CD4-positive, alpha-beta T cell treated with Interleukin-12 subunit alpha and Interleukin-12 subunit beta, for 1 hour (primary cell): ENCODE measurements at places on chromosomes 13 and 19.

DNA sequence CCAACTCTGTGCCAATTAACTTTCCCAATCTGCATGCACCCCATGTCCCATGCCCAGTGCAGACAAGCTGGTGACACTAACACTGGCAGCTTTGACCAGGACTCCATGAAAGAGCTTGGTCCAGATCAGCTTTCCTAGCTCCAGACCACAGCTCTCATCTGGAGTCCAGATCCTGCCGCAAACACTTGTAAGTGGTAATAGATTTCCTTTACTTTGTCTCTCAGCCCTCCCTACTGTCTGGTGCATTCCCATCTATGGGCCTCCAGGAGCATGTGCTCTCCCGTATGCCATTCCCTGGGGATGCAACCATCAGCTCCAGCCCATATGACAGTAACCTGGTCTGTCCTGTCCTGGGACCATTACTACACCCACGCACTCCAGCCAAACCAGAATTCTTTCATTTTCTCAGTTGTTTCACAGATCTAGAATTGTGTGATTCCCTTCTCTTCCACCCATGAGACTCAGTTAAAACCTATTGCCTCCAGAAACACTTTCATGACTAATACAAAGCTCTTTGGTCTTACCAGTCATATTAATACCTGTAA is 4.9 kb upstream of the STARD13 start:
- DNase-seq, result no peak

DNA sequence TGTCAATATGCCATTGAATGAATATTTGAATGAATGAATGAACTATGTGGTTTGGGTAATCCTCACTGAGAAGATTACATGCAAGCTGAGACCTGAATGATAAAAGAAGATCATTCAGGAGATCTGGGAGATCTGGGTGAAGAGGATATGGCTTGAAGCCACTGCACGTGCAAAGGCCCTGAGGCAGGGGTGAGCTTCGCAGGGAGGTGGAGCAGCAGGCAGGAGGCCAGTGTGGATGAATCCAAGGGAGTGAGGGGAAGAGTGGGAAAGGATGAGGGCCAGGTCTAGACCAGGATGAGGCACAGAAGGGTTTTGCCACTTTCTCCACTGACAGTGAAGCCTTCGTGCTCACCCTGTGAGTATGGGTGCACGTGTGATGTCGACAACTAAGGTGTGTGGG is 49.9 kb downstream of the ERICH4 start:
- no peak for DNase-seq

- no peak for DNase-seq
Measured at GRCh38 chr13:35909837-35910540, 221.2 kb downstream of the DCLK1 start.

DNA sequence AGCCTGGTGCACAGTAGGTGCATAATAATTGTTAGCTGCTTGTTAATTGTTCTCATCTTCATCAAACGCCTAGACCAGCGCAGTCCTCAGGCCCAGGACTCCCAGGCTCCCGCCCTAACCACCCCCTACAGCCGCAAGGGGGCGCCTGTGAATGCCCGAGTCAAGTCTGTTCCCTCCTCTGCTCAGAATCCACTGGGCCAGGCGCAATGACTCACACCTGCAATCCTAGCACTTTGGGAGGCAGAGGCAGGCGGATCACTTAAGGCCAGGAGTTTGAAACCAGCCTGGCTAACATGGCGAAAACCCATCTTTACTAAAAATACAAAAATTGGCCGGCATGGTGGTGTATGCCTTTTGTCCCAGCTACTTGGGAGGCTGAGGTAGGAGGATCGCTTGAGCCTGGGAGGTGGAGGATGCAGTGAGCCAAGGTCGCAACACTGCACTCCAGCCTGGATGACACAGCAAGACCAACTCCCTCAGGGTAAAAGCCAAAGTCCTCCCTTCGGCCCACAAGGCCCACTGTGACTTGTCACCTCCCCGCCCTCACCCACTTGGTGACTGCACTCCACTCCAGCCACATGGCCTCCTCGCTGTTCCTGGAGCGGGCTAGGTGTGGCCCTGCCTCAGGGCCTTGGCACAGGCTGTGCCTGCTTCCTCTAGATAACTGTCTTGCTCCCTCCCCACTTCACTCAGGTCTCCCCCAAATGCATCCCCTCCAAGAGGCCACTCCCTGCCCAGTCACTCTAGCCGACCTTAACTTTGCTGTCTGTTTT is 9.1 kb downstream of the ZNF653 start:
- peak; percentile 59 for DNase-seq

- DNase-seq, result no peak
Measured at GRCh38 chr19:27765912-27766725, 1446.8 kb downstream of the UQCRFS1 start.

DNA sequence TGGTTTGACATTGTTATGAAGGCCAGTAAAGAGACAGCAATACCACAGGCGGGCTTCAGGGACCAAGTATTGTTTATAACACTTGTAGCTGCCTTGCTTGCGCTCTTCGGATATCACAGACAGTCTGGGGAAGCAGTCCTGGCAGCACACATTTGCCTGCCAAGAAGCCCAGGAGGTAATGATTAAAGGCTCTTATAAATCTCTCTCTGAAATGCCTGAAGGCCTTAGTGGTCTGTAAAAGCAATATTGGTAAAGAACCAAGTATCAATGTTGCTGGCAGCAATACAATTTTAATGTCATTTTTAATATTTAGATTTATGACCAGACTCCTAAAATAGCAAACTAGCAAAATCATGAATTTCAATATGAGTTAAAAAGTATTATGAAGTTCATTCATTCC is 1312.4 kb downstream of the PCDH9 start:
- DNase-seq, result no peak

DNA sequence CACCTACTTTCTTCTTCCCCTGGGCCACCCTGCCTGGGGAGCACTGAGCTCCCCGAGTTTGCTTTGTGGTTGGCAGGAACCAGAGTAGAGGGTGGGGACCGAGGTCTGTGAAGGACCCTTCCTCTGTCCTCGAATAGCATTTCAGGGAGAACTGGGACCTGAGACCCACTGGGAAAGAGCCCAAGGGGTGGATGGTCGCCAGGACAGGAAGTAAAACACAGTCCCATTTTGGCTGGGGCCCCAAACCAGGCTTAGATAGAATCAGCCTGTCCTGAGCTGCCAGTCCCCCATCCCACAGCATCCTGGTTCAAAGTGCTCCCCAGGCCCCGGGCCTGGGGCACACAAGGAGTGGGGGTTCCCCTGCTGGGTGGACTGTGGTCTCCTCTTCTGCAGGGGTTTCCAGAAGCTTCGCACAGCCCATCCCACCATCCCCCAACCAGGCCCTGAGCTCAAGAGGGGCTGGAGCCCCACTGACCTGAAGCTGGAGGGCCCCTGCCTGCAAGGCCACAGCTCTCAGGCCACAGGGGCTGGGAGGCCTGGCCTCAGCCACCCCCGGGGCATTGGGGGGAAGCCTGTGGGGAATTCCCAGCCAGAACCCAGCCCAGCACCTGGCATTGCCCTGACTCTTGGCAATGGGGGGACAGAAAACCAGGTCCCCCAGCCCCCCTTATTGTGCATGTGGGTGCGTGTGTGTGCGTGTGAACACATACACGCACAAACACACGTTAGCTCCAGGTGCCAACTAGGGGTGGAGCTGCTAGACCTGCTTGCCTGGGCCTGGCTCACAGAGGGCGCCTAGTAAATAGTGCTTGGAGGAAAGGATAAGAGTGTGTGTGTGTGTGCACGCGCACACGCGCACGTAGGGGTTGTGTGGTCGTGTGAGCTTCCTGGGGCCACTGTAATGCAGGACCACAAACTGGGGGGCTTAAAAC is 995 bp upstream of the MKNK2 start:
- DNase-seq, result peak; percentile 77

DNA sequence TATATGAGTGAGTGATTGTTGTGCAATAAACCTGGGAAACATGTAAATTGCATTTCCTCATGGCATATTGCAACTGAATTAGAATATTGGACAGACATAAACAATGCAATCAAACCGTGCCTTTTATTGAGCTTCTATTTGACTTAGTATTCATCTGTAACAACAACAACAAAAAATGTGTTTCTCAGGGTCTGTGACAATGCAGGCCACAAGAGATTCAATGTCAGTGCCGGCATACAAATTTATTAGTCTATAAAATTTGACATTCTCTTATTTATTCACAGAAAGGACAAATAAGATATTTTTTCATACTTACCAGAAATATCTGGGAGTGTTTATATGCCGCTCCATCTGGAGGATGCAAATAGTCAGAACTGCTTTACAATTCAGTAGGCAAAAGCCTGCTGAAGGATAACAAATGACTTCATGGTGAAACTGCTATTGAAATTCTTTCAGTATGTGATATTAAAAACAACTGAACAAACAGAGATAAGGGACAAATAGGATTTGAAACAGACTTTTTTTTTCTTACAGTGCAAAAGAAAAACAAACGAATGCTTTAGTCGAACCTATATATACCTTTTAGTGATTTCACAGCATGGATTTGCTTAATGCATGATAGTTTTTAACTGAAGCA is 77.2 kb downstream of the DACH1 start:
- no peak for DNase-seq

- DNase-seq, result no peak
Measured at GRCh38 chr19:30174791-30175190, 197.4 kb upstream of the ZNF536 start.

GRCh38 chr19:50739132-50739913 is 16.2 kb downstream of the CLEC11A start:
- no peak for DNase-seq

- no peak for DNase-seq
Measured at GRCh38 chr13:96746886-96747285, 247.4 kb downstream of the OXGR1 start.

GRCh38 chr19:46031781-46032596 is 8.8 kb downstream of the IGFL4 start:
- no peak for DNase-seq

GRCh38 chr19:6056282-6056741 is 54.0 kb downstream of the RFX2 start:
- no peak for DNase-seq

DNA sequence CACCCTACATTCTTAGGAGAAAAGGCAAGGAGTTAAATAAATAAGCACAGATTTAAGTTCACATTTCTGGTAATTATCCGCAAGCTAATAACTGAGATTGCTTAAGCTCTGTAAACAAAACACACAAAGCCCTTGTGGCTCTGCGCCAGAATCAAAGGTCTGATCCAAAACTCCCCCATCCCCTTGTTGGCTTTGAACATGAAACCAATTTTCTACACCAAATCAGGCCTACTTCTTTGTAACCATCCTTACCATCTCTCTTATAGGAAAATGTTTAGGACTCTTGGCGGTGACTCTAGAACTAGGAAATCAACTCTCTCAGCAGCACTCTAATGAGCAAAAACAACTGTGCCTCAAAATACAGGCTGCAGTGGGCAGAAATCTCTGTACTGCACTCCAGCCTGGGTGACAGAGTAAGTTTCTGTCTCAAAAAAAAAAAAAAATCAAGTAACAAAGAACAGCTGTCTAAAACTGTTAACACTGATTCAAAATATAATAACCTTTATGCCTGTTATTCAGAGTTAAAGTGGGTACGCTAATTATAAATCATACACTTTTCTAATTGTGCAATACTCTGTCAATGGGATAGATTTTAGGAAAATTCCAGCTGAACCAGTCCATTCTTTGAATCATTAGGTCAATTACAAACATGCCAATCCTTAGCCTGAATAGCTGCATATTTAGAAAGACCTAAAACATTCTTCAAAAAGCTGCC is 25.8 kb downstream of the ABCC4 start:
- DNase-seq, result no peak

DNA sequence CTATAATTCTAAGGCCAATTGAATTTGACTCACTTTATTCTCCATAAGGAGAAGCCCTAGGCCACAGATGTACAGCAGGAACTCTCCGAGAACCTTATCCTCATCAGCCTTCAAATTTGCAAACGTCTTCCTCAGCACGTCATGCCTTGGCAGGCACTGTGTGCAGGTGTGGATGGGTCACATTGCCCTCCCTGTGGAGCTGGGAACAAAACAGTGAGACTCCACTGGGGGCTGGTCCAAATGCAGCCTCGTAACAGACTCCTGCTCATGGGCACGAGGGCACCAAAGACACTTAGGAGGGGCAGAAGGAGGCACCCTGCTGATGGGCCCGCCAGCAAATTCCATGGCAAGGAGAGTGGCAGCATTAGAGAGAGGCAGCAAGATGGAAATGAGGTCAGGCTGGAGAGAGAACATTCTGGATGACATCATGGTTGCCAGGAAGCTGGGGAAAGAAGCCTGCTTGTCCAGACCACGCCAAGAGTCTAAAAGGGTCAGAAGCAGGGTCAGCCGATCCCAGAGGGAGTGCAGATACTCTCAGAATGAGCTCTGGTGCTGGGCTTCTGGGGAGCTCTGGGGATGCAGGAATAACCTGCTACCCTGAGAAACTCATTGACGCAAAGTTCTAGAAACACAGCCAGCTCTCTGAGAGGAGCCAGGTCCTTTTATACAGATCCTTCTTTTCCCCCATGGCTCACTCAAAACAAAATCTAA is 242.2 kb downstream of the B3GLCT start:
- DNase-seq, result no peak

GRCh38 chr13:107977071-107977574 is 238.2 kb downstream of the LIG4 start:
- no peak for DNase-seq

GRCh38 chr19:46977548-46977947 is 42.1 kb upstream of the NPAS1 start:
- DNase-seq, result no peak

DNA sequence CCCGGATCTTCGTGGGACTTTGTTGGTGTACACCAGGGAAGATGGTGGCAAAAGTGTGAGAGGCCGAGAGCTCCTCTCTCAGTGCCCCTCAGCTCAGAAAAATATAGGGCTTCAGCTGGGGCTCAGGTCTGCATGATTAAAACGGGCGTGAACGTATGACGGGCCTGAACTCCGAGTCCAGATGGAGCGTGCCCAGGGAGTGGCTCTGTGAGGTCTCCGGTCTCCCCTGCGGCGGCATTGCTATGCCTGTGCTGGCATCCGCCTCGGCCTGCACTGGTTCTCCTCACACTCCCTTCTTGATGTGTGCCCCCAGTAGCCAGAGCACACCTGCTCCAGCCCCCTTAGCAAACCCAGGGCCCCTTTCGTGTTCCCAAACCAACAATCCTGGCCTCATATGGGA is 82.0 kb downstream of the TEX29 start:
- no peak for DNase-seq

- no peak for DNase-seq
Measured at GRCh38 chr19:16654140-16654539, 5.8 kb downstream of the SMIM7 start.

DNA sequence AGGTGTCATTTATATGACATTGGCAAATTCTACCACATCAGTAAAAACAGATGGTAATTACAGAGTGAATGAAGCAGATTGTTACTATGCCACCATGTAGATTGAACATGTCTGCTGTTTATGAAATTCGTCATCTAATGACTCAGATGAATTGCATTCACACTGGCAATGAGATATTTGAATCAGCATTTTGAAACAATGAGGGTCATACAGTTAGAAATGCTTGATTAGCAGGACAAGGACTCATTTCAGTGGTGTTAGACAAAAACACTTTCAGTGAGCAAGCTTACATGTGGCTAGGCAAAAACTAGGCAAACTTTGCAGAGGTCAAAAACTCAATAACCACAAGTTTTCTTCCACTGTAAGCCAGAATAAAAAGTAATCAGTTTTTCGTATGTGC is 1165.0 kb downstream of the SLITRK1 start:
- DNase-seq, result no peak
